ENCODE measurements at places on chromosomes 3 and 15.

DNA sequence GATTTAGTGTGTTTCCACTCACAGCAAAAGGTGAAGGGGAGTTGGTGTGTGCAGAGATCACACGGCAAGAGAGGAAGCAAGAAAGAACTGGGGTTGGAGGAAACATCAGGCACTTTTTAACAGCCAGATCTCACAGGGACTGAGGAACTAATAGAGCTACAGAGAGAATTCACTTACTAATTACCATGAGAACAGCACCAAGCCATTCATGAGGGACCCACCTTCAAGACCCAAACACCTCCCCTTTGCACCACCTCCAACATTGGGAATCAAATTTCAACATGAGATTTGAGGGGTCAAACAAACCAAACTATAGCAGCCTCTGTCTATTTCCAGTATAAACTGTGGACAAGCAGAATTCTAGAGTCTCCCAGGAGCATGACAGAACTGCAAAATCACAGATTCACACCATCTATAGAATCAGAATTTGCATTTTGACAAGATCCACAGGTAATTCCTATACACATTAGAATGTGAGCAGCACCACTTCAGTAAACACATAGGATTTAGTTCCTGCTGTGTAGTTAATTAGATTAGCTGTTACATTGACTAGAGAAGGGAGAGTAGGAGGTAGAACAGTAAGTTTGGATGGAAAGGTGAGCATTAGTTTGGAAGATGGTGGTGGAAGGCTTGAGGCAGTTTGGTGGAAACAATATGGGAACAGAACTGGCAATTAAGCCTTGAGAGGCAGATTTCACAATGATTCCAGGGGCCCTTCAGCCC lies 311.7 kb downstream of the NSUN3 start:
- no peak for DNase-seq

GRCh38 chr3:113110267-113110666 lies 101.1 kb upstream of the BOC start:
- no peak for DNase-seq

DNA sequence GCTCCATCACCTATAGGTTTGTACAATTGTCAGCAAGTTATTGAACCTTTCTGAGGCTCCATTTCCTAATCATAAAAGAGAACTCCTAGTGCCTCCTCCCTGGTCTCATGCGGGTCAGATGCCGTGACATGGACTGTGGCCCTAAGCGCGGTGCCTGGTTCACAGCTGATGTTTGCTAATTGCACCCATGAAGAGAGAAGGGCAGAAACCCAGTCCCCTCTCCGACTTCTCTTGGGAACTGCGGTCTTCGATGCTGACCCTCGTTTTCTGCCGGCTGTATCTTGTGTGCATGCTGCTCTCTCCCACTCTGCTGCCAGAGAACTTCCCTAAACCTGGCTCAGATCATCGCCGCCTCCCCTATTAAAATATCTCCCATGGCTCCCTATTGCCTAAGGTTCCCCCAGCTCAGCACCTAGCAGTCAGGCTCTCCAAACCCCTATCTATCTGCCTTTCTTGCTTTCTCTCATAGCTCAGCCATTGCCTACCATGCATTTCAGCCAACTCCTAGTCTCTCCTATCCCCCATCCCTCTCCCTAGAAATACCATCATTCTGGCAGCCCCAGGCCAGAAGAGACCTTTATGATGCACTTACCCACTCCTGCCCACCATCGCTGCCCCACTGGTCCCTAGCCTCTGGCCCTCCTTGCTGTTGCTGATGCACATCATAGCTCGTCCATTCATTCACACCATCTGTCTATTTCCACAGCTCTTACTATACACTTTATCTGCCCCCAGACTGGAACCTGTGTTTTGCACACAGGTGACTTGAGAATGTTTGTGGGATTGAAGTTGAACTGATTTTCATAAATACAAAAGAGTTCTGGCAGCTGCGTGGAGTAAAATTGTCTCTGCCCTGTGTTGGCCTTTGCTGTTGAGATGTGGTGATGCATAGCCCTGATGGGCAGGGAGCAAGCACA lies 6.6 kb downstream of the ISG20 start:
- DNase-seq, result no peak

- no peak for DNase-seq
Measured at GRCh38 chr3:193922034-193922774, 213.7 kb upstream of the HES1 start.

DNA sequence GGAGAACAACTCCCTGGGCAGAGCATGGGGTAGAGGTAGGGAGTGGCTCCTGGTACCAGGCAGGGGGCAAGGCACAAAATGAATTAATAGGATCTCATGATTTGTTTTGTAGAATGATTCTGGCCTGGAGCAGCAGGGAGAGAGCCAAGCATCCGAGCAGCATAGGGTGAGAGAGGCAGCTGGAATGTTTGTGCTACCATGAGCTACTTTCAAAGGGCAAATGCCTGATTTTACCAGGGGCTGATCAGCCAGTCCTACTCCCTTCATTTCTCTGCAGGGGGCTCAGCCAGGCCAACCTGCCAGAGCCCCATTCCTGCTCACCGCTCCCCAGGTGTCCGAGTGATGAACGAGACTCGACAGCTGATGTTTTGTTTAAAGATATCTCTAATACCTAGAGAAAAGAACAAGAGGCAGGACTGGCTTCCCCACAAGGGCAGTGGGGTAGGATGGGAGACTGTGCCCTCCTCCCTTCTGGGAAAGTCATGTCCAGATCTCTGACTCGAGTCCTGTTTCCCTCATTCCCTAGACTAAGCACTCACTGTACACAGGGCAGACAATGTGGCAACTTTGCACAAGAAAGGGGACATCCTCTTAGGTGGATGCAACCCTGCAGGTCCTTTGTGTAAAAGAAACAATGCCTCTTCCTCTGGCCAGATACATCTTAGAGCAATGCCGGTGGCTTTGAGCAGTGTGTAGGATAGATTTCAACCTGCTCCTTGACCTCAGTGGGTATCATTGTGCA lies 12.9 kb downstream of the DUOX2 start:
- DNase-seq, result no peak

DNA sequence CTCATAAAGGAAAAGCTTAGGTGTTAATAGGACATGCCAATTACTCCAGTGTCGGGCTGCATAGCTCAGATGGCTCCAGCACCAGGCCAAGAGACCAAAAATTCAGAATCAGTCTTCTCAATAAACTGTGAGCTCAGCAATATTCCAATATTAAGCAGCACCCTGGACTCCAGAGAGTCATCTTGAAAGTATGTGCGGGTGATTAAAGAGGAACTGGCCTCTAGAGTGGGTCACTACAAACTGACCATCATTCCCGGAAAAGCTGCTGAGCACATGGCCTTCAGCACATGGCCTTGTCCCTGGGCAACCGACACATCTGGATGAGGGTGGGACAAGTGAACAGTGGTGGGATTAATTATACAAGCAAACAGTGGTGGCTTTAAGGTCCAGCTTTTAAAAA lies 59.0 kb downstream of the MAGI1 start:
- peak; percentile 68 for DNase-seq

GRCh38 chr3:32968920-32969389 lies 17.5 kb downstream of the CCR4 start:
- no peak for DNase-seq

- no peak for DNase-seq
Measured at GRCh38 chr3:194049394-194049793, 86.6 kb upstream of the HES1 start.

DNA sequence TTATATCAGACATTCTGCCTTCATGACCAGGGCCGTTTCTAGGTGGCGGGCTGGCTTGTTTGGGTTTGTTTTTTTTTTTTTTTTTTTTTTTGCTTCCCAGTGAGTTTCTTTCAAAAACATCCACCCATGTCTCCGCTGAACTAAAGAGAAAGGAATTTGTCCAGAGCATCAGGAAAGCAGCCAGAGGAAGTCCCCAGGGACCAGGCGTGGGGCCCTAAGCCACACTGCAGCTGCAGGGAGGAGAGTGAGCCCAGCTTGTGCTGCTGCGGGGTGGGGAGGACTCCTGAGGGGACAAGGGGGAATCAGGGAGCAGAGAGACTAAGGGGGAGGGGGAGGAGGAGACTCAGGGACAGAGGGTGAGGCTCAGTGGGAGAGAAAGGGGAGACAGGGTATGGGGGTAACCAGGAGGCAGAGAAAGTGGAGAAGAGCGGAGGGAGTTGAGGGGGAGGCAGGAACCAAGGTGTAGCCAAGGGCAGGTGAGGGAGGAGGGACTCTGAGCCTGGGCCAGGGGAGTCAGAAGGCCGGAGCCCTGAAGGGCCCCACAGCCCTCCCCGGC lies 49.5 kb downstream of the CYP11A1 start:
- DNase-seq, result peak; percentile 75

- DNase-seq, result no peak
Measured at GRCh38 chr15:92524874-92525565, 130.6 kb downstream of the FAM174B start.

DNA sequence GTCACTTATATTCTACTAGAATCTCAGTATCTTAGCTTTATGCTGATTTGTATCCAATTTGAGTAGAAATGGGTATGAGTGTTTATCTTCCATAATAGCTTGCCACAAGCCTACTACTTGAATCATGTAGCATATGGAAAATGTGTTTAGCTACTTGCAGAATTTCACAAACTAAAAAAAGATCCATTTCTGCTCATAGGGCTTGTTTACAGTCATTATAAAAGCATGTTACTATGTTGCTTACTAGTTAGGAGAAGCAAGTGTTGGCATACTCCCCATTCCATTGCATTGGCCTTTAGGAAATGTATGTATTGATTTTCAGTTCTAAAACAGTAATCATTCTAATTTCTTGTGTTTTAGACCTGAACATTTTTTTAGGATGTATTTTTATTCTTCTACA lies 939.2 kb downstream of the NAALADL2 start:
- no peak for DNase-seq

- DNase-seq, result peak; percentile 28
Measured at GRCh38 chr3:27467545-27467944, 16.6 kb downstream of the SLC4A7 start.

DNA sequence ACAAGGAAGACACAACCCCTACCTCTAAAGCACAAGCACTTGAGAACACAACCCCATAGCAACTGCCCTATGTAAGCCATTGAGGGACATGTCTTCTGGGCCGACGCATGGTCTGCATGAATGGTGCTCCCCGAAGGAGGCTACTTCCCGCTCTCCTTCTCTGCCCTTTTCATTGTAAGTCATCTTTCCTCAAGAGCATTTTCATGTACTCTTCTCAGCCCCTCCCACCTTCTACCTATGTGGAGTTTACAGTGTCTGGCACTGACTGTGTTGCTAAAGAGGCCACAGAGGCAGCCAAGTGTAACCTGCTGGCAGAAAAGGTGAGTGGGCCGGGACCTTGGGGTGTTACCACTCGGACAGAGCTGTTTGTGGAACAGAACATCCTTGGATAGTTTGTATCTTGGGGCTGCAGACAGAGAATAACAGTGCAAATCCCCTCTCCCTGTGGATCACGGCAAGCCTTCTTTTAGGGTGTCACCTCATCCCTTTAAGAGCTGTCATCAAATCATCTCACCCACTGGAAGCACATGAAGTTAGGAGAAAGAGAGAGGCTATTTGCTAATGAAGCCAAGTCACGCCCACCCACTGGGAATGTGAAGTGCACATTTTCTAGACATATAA lies 5.6 kb downstream of the AHSG start:
- DNase-seq, result no peak

- DNase-seq, result no peak
Measured at GRCh38 chr3:58037141-58037910, 29.1 kb downstream of the FLNB start.

- DNase-seq, result no peak
Measured at GRCh38 chr3:34988296-34988695, 651.0 kb upstream of the ARPP21 start.

DNA sequence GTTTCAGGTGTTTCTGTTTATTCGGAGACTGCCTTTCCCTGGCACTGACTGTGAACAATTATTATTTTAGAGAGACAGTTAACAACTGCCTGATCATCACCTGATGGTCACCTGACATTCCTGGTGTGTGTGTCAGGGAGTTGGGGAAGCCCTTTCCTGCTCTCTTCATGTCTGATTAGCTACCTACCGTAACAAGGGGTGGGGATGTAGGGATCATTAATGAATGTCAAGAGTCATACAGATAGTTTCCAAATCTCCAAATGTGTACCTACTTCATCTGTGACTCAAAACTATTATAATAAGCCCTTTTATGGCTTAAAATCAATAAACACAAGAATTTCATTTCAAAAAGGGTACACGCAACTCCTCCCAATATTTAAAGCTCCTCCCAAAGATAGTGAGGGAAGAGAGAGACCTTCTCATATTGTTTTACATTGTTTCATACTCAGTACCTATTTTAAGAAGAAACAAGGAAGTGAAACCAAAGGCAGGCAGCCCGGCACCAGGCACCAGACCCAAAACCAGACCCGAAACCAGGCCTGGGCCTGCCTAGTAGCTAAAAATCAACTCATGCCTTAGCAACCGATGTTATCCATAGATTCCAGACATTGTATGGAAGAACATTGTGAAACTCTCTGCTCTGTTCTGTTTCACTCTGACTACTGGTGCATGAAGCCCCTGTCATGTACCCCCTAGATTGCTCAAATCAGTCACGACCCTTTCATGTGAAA lies 844.9 kb upstream of the ALCAM start:
- DNase-seq, result no peak

DNA sequence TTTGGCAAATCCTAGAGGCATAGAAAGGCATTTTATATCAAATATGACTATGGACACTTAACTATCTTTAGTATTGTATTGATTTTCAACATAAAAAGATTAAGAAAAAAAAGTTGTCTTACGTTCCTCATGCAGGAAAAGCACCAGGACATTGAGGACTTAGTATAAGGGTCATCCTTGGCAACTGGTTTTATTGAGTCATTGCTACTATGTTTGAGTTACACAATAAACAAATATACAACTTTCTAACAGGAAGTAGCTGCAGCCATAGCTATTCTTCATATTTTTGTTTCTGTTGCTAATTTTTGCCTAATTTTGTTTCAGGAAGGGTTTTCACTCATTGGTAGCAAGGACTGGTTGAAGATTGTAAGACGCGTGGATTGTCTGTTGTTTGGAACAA lies 93.0 kb downstream of the NPTN start:
- no peak for DNase-seq

GRCh38 chr15:97401195-97401594 lies 559.3 kb upstream of the ARRDC4 start:
- DNase-seq, result no peak

DNA sequence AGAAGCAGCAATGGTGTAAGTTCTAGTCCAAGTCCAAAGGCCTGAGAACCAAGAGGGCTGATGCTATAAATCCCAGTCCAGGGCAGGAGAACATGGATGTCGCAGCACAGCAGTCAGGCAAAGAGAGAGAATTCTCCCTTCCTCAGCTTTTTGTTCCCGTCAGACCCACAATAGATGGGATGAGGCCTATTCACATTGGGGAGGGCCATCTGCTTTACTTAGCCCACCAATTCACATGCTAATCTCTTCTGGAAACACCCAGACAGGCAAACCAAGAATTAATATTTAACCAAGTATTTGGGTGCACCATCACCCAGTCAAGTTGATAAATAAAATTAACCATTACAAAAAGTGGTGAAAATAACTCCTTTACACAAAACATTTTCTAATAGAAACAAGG lies 511.7 kb upstream of the UBE2E2 start:
- DNase-seq, result no peak

DNA sequence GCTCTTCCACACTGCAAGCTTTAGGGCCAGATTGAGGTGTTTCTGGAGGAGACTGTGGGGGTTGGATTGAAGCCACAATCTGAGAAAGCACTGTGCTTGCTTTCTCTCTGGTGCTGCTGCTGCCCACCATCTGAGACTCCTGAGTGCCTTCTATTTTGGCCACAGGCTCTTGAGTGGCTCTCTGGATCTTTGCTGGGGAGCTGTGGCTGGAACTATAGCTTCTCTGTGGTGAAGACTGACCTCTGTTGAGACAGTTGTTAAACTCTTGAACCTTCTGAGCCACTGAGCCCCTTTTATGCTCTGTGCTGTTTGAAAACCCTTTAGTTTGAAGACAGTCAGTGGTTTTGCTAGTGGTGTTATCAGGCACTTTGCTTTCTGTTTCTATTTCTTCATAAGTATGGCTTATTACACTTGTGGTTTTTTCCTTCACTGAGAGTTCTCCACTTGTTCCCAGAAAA lies 108.7 kb upstream of the TSPAN3 start:
- DNase-seq, result no peak

Data from AG08396 (cell line).